ENCODE measurements at places on chromosomes 6 and 20.

- no peak for DNase-seq
These were observed 1.5 kb upstream of the TMEM200A start for GRCh38 chr6:130364224-130364780.

GRCh38 chr6:124438546-124439065 is 523.6 kb upstream of the RNF217 start:
- DNase-seq: peak; percentile 67

- DNase-seq: no peak
These were observed 1.3 kb upstream of the SLC35D3 start for GRCh38 chr6:136920671-136921380.

DNA sequence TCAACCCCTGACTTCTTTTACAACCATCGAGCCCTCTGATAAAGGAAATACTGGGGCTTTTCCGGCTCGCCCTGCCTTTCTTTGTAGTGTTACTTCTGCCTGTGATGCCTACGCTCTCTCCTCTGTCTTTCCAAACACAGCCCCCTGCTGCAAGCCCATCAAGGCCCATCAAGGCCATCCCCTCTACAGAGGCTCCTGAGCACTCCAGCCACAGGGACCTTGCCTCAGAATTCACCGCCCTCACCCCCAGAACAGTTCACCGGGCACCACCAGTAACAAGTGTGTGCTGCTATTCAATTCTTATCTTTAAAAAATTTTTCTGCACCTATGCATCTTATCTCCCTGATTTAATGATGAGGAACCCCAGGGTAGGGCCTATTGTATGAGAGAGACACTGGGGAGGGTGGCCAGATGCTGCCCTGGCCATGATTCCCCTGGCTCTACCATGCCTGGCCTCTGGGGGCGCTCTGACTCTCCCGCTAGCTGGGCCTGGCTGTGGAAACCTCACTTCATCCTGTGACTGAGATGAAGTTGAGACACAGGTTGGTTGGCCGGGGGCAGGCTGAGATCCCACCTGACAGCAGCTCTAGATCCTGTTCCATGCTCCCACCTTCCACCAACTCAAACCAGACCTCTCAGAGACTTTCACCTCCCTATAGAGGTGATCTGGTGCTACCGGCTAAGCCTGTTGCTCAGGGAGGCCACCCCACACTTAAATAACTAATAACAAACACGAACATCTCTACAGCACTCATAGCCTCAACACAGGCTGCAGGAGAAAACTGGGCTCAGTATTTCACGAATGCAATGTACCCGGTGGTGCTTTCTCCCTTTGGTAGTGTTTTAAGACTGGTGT is 19.2 kb upstream of the GLP1R start:
- peak; percentile 13 for DNase-seq

GRCh38 chr20:18695175-18695574 is 107.3 kb downstream of the DTD1 start:
- no peak for DNase-seq

GRCh38 chr20:60035486-60035885 is 77.3 kb downstream of the CDH26 start:
- DNase-seq: no peak

DNA sequence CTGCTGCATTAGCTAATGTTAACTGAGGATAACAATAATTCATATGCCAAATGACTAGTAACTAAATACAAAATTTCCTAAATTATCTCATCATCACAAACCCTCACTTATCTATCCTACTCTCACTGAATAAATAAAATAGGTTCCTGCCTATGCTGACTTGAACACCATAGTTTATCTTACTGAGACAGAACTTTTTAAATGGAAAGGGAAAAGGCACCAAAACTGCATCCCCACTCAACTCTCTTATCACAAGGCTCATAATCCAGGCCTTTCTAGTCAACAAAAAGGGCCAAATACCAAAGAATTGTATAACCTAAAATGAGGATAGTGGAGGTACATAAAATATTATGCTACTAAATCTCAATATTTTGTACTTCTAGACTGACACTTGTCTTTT is 23.1 kb downstream of the OSTM1 start:
- no peak for DNase-seq

- DNase-seq: no peak
These were observed 280.4 kb downstream of the ALDH8A1 start for GRCh38 chr6:134669485-134669884.

DNA sequence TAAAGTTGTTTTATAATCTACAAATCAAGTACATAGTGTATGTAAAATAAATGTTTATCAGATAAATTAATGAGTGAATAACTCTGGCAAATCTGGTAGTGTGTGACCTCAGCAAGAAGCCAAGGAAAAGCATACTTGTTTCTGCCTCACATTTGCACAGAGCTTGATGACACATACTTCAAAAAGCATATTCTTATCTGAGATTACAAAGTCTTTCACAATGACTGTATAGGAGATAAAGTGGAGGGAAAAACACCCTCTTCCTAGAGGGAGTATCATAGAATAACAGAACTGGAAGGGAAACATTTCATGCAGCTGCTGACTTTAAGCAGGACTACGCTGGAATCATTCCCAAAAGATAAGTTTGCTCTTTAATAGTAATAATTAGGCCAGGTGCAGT is 28.1 kb upstream of the AKAP7 start:
- DNase-seq: no peak

GRCh38 chr20:61976644-61977418 is 88.8 kb downstream of the TAF4 start:
- no peak for DNase-seq

- DNase-seq: no peak
These were observed 2.9 kb downstream of the FRK start for GRCh38 chr6:116057766-116058165.

- no peak for DNase-seq
These were observed 14.9 kb downstream of the PHACTR2 start for GRCh38 chr6:143692696-143693095.

- no peak for DNase-seq
These were observed 76.1 kb upstream of the PRND start for GRCh38 chr20:4645621-4646020.

GRCh38 chr20:53622247-53623133 is 28.9 kb upstream of the ZNF217 start:
- DNase-seq: peak; percentile 17

DNA sequence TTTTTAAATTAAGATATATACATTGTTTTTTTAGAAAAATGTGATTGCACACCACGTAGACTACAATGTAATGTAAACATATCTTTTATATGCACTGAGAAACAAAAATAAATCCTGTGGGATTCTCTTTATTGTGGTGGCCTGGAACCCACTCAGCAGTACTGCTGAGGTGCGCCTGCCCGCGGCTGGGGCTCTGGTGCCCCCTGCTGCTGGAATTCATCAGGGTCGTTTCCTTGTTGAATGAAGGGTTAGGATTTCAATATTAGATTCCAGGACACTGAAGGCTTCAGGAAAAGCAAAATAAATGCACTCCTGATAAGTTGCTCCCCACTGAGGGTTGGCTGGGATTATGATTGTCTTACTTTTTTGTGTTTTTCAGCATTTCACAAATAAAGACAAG is 175.8 kb upstream of the GGTLC1 start:
- DNase-seq: peak; percentile 15

DNA sequence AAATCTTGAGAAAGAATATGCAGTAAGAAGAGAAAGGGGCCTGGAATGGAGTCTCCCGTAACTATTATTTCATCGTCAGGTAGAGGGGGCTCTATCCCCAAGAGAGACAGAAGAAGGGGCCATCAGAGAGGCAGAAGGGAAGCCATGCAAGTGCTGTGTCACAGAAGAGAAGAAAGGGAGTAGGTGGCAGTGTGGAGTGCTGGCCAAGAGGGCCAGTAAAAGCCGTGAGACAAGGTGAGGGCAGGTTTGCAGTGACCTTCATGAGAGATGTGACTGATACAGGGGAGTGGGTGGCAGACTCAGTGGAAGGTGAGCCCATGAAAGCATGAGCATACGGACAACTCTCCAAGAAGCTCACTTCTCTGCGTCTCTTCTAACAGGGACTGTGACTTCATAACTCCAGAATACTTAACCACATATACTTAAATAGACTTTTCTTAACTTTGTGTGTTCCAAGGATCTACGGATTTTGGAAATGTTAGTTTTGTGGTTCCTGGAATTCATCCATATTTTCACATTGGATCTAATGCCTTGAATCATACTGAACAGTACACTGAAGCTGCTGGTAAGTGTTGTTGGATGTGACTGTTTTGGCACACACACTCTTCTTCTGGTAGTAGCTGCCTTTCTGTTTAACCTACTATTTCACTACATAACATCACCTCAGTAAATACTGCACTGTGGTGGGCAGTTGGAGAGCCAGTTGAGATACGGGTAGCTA is 15.6 kb downstream of the PM20D2 start:
- no peak for DNase-seq

DNA sequence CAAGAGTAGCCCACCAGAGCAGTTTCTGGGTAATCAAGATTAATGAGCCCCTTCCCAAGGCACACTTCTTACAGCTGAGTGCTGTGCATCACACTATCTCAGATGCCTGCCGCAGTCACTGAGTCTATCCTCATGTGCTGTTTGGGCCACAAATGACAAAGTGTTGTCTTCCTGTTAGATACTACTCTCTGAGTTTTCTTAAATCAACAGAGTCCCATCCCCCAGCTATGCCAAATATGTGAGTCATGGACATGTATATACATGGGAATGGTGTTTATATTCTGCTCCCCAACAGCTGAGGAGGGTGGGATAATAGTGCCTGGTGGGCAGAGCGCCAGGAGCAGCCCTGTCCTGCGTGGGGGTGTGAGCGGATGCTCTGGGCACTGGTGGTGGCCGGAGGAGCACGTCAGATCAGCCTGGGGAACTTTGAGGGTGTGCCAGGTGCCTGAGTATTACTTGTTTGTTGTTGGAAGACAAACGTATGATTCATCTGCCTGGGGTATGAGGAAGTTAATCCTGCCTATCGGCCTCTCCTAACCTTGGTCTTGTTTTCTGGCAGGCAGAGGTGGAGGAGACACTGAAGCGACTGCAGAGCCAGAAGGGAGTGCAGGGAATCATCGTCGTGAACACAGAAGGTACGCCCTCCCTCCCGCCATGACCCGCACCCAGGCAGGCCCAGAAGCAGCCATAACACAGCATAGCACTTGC is 9.6 kb downstream of the DYNLRB1 start:
- DNase-seq: no peak

- DNase-seq: no peak
These were observed 102.4 kb downstream of the TFAP2A start for GRCh38 chr6:10312445-10312844.

DNA sequence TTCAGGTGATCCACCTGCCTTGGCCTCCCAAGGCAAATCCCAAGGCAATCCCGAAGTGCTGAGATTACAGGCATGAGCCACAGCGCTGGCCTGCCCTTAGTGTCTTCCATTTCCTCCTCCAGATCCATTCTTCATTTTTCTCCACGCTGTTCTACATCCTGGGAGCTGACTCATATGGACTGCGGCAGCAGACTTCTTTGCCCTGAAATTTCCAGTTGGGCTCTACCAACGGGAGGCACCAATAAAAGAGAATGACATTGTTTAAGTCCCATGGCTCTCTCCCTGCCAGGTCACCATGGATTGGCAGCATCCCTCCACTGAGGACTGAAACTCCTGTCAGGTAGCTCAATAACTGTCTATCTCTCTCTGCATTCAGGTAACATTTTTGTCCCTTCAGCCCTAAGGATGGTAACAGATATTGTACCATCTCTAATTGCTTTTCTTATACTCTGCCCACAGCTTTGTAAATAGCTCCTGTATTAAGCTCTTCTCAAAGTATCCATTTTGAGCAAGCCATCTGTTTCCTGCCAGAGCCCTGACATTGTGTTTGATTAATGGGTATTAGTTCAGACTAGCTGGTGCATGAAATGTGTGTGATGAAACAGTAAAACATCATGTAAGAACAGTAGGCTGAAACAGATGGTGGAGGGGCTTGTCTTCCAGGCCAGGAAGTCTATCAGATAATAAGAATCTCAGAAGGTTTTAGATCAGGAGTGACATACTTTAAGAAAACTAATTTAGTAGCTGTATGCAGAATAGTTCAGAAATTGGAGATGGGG is 3.6 kb downstream of the TBCC start:
- DNase-seq: peak; percentile 100

GRCh38 chr6:104326173-104327001 is 533.3 kb downstream of the HACE1 start:
- DNase-seq: no peak

GRCh38 chr6:36599791-36600209 is 5.6 kb downstream of the SRSF3 start:
- DNase-seq: no peak

DNA sequence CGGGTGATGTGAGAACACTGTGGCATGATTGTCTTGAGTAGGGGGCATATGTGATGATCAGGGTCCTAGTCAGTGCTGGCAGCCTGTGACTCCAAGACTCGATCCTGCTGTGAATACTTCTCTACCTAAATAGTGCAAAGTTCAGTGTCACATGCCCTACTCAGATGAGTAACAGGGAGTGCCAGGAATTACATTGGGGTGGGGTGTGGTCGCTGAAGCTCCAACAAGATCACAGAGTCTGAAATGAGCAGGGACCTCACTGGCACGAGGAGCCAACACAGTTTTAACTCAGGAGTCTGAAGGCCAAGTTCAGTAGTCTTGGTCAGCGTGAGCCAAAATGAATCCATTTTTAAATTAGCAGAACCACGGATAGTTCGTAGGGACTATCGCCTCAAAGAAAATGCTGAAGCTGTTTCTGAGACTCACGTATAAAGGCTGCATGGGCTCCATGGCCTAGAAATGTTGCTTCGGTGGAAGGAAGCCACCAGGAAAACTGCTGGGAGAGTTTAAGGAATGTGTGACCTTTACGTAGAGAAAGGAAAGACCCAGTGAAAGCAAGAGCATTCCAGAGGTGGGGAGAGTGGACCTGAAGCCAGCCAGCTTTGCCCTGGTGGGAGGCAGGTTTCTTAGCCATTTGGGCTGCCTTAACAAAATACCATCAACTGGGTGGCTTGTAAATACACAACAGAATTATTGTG is 72.2 kb downstream of the RPP40 start:
- DNase-seq: no peak

- DNase-seq: no peak
These were observed 240.8 kb downstream of the TFAP2A start for GRCh38 chr6:10174056-10174455.

GRCh38 chr6:118017301-118017848 is 110.3 kb downstream of the SLC35F1 start:
- no peak for DNase-seq

DNA sequence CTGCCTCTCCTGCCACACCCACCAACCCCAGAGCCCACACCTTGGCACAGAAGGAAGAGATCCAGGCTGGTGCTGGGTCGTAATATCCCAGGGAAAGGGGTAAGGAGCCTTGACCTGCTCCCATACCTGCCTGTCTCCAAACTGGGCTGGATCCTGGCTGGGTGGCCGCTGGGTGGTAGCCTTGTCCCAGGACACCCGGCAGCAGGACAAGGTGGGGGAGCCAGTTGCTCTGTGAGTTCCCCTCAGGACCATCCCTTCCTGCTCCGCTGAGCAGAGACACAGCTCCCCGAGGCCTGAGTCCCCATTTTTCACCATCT is 58.8 kb downstream of the UBE2V1 start:
- no peak for DNase-seq

DNA sequence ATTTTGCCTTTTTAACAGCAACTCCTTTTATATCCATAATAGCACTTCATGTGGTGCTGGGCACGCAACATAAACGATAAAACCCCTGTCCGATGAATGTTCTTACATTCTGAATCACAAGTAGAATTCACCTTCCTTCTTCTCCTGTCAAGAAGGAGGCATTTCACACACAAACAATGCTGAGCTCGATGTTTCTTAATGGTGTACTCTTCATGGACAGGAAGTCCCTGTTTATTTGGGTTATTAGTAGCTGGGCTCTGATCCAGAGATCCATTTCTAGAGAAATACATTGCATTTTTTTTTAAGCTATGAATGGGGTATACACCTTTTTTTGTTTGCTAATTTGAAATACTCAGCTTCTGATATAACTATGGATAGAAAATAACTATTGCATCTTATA is 82.4 kb downstream of the PPP1R3G start:
- DNase-seq: no peak

All from NCI-H2171 treated with DMSO at 0.1 percent for 48 hours (cell line).